ENCODE measurements at places on chromosomes 7 and 10.

DNA sequence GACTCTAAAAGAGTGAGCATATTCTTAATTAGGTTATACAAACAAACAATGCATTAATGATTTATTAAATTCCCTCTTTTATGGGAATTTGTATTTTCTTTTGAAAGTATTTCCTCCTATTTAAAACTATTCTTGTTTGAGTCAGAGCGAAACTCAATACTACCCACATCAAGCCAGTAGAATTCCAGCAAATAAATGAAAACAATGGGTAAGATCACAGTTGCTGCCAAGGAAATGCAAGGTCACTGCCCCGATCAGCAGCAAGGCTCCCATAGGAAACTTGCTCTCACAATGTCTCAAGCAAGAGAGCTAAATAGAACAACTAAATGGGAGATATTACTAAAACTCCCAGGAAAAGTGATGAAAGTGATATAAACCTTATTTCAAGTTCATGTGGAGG lies 206.3 kb downstream of the THSD7A start:
- DNase-seq, result no peak

DNA sequence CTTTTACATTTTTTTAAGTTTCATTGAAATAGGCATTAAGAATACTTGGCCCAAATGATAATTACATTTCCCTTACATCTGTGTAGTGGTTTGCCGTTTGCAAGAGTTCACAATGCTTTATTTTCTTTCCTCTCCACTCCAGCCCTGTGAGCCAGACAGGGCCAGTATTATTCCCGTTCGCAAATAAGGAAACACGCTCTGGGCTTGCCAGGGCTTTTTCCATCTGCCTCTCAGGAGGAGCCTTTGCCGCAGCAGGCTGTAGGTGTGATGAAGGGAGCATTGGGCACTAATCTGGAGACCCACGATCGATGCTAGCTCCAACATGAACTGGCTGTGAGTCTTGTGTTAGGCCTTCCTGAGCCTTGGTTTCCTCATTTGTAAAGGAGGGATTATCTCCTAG lies 154.4 kb downstream of the GALNT17 start:
- no peak for DNase-seq

GRCh38 chr10:43257347-43258210 lies 9.3 kb downstream of the RASGEF1A start:
- DNase-seq, result no peak

DNA sequence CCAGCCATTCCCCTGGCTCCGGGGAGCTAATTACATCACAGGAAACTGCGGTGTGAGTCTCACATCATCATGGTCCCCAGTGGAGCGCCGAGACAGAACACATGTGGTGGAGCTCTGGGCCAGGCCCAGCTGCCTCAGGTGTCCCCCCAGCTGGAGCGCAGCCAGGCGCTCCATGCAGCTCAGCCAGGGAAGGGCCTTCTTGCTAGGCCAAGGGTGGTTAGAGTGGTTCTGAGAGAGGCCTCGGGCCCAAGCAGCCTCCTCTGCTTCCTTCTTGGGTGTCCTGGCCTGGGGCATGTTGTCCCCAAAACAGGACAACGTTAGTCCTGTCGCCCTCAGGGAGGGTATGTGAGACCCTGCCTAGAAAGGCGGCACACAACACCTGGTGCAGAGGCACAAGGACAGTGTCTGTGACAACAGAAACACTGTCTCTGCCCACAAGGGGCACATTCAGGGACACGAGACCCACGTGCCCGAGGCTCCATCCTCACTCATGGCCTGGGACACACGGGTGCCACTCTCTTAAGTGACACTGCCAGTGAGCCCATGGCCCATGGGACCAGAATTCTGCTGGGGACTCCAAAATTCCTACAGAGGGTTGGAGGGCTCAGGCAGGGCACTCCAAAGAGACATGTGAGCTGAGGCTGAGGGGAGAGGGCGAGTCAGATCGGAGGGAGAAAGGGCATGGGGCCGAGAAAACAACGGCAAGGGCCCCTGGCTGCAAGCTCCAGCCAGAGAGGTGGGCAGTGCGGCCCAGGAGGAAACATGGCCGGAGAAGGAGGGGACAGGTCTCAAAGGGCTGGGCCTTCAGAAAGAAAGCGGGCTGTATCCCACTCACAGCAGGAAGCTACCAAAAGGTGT lies 37.0 kb upstream of the RET start:
- DNase-seq, result no peak

DNA sequence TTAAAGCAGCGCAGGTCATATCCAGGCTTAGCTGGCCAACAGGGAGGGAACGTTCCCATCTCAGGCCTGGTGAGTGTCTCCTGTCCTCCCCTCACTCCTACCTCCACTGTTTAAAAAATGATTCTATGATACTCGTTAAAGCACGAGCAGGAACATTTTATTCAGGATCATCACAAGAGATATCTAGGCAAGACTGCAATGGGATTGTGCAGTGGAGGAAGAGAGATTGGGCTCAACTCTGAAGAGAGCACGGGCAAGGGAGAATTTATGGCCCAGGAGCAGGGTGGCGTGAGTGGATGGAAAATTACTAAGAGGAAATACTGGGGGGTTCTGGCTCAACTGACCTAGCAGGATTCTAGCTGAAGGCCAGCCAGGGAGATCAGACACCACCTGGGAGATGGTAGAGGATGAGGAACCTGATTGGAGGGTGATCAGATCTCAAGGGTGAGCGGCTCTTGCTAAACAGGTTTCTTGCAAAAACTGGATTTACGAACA lies 9.0 kb upstream of the HSPB1 start:
- DNase-seq, result no peak

GRCh38 chr10:22856444-22857074 lies 71.3 kb upstream of the ARMC3 start:
- DNase-seq, result no peak

GRCh38 chr10:131685007-131685406 lies 215.8 kb upstream of the PPP2R2D start:
- no peak for DNase-seq

- no peak for DNase-seq
Observed at GRCh38 chr10:84665883-84666463, 337.6 kb downstream of the CCSER2 start.

DNA sequence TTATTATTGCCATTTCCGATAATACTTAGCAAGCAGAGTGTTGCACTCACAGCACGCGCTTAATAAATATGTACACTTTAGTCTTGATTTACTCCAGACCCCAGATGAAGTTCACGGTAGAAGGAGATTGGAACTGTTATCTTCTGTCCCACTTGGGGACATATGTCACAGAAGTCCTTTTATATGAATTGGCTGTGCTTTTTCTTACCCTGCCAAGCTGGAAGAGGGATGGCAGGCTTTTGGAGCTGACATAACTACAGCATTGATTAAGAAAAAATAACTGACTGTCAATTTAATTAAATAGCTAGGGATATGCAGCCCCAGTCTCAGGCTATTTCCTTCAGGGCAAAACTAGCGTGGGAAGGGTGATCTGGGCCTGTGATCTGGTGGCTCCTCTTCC lies 182.2 kb downstream of the SH2D4B start:
- no peak for DNase-seq

- no peak for DNase-seq
Observed at GRCh38 chr7:90412458-90413184, 9.4 kb downstream of the CLDN12 start.

DNA sequence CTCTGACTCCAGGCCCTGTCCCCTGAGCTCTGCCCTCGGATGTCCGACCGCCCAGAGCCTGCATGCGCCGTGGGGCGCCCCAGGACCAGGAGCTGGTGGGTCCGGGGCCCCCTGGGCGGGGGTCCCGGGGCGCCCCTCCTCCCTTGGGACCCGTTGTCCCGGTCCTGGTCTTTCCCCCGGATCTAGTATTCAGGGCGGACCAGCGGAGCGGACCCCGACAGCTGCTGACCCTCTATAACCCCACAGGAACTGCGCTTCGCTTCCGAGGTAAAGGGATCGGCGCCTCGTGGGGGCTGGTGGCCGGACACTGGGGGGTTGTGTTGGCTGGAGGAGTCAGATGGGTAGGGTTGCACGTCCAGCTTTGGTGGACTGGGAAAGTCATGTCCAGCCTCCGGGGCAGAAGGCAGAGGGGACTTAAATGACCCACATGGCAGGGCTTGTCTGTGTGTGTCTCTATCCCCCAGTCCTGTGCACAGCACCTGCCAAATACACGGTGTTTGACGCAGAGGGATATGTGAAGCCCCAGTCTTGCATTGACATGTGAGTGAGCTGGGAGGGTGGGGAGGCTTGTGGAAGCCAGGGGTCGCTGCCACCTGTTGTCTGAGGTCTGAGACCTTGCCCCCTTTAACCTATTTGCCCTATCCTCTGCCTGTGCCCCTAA lies 520 bp downstream of the MOSPD3 start:
- DNase-seq, result no peak

DNA sequence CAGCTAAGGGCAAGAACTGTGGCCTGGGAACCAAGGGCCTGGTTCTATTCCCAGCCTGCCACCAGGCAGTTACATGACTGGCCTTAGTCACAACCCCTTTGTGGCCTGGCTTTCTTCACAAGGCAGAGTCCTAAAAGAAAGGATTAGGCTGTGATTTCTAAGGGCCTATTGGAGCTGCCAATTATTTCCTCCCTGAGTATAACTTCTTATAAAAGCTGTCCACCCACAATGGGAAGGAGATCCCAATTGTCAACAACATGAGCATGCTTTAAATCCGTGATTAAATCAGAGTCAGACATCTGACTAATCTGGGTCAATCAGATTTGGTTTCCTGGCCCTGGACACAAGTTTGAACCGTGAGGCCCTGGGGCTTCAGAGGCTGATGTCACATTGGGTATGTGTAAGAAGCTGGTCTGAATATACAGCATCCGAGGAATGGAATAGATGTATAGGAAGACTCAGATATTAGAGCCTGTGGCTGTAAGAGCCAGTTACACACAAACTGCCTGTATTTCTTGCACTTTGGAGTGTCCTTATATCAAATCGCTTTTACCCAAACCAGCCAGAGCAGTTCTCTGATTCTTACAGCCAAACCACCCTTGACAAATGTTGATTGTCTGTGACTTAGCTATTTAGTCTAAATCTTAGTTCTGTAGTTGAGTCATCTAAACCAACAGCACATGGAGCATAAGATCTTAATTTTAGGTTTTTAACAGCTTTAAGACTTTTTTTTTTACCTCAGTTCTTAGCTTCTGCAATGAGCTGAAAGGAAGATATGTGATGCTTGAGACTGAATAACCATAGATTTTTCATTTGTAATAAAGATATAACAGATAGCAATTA lies 61.3 kb downstream of the ABCB4 start:
- no peak for DNase-seq

DNA sequence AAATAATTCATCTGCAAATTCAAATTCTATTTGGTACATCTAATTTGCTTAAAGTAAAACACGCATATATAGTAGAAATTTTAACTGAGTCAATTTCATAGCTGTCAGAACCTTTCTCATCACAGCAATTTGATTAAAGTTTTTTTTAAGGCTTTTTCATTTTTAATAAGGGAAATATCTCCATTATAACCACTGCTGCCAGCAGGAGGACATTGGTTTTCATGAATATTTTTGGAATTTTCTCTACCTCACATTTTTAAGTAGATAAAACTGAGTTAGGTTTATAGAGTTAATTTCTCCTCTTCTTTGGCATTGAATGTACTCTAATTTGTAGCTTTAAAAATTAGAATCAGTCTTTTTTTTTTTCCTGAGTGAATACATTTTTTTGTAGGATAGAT lies 82.2 kb downstream of the ST7 start:
- DNase-seq, result no peak

DNA sequence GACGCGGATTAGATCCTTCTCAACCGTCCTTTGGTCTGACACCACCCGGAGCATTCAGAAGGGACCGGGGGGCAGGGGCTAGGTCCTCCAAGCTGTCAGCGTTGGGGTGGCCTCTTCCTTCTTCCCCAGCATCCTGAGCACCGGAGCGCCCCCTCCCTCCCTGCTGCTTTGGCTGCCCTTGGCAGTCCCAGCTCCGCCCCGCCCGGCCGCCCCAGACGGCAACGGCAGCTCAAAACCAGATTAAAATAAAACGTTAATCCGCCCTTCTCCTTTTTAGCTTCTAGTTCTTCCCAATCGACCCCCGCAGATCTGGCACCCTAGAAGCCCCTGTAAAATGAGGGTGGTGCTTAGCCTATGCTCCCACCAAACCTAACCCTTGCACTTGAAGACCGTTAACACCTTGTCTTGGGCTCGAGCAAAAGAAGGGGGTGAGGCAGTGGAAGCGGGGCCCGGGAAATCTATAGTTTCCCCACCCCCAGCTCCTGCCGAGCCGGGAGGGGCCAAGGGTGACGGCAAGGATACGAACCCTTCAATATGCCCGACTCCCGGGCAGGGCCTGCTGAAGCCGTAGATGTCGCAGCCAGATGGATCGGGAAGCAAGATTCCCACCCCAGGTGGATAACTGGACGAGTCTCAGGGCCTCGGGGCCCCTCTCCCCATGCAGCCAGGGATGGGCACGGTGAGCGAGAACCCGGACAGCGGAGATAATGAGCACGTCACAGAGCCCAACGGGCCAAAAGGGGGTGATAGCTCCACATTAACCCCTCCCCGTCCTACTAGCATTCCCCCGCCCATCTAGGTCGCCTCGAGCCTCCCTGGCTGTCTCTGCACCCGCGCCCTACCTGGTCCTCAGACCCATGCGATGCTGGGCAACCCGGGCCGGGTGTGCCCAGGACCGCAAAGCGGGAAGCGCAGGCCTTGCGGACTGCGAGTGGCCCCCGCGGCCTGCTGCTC lies 169.7 kb downstream of the NRF1 start:
- no peak for DNase-seq

DNA sequence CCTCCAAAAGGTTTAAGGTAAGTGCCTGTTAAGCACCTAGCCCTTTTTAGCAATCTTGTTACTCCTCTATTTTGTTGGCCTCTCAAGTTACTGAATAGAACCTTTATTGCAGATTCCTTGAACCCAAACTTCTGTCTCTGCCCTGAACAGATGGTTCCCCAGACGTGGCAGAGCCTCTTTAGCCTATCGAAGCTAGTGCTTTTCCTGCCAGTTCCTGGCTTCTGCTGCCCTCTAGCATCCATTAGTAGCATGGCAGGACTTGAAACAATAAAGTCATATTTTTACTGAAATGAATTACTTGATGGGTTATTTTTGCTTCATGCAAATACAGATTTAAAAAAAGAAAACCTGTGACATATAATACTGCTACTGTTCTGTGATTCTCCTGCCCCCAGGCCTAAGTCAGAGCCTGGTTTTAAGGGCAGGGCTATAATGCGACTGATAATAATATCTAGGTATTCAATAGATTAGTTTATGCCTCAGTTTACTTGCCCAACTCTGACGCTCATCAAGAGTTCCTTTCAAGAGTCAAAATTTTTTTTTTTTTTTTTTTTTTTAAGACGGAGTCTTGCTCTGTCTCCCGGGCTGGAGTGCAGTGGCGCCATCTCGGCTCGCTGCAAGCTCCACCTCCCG lies 84.3 kb upstream of the PHF14 start:
- DNase-seq, result peak; percentile 56

- DNase-seq, result no peak
Observed at GRCh38 chr7:510782-511281, 8.8 kb downstream of the PDGFA start.

GRCh38 chr7:68893411-68893810 lies 704.9 kb upstream of the AUTS2 start:
- DNase-seq, result no peak

- DNase-seq, result no peak
Observed at GRCh38 chr10:106565546-106565945, 599.0 kb downstream of the SORCS1 start.

GRCh38 chr7:37732888-37733287 lies 49.3 kb downstream of the GPR141 start:
- DNase-seq, result no peak

GRCh38 chr7:34128762-34129161 lies 223.4 kb downstream of the BMPER start:
- no peak for DNase-seq

Measured in CD4-positive, alpha-beta T cell treated with Interleukin-15 for 4 hours (primary cell).